ENCODE measurements at places on chromosomes 1 and 21. TPM values are rescaled to one million over a fixed set of nuclear protein-coding genes. Genes with fewer than 3 reads are reported as not detected.

DNA sequence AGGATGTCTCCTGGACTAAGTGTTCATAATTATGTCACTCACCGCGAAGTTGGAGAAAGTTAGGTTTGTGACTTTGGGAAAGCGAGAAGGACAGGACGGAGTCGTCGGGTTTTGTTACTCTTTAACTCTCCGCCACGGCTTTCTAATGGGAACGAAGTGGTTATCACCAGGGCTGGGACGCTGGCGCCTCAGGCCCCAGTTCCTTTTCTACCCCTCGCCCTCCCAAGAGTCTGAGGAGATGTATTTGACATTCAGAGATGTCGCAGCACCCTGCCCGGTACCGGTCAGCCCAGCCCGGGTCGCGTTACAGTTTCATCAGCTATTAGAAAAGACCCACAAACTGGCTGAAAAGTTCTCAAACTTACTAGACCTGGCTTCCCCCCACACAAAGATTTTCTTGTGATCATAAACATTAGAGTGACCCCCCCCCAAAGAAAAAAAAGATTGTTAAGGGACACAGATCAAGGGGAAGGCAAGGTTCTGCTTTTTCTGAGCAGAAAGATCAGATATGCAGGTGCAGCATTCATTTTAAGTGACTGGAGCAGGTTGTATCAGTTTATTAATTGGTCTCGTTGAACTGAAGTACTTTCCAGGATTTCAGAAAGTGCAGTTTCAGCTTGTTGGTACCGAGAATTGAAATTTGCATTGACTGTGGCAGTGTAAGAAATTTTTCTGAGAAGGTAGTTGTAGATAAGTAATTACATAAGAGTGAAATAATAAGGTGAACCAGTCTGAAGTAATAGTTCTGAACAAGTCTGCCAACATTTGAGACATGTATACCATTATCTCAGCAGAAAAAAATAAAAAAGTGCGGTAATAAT lies 859 bp upstream of the ZBTB18 start:
- no peak for DNase-seq

- DNase-seq = no peak
These were observed 77.5 kb downstream of the KCND3 start for GRCh38 chr1:111911776-111912515.

DNA sequence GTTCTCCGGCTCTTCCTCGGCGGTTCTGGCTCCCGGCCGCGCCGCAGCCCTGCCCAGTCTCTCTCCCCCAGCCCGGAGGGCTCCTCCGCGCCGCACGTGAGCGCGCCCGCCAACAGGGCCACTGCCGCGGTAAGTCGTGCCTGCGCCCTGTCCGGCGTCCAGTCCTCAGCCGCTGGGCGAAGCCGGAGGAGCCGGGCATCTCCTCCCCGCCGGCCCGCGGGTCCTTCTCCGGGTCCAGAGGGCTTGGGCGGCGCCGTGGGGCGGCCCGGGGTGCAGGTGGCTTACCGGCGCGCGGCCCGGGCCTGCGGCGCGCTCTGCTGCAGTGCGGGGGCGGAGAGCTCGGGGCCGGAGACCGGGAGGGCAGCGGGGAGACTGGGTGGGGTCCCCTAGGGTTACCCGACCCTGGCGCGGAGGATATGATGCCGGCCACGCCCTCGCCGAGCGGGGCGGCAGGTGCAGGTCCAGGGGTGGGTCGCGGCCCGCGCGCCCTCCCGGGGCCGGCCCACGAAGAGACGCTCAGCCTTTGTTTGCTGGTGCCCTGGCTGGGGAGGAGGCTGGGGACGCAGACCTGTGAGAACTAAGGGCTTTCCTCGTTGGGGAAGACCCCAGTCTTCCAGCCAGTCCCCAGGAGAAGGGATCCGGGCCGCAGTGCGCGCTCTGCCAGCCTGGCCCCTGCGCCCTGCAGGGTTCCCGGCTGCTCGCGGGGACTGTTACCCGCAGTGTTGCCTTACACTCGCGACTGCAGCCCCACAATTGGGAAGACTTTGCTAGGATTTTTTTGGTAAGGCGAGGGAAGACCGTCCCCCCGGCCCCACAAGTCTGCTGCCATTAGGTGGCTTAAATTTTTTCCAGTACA lies at the start of gene DOP1B:
TSS of gene DOP1B (plus strand) at position 10 of the 856 bp plus-strand sequence. CDS start 7,910 bp downstream, outside the sequence.
- no peak for DNase-seq

- DNase-seq = no peak
These were observed 3.2 kb downstream of the COL16A1 start for GRCh38 chr1:31700468-31701090.

Gene STRIP1
- total RNA-seq = 35.5 TPM

Gene IFI44L
- not detected for total RNA-seq

DNA sequence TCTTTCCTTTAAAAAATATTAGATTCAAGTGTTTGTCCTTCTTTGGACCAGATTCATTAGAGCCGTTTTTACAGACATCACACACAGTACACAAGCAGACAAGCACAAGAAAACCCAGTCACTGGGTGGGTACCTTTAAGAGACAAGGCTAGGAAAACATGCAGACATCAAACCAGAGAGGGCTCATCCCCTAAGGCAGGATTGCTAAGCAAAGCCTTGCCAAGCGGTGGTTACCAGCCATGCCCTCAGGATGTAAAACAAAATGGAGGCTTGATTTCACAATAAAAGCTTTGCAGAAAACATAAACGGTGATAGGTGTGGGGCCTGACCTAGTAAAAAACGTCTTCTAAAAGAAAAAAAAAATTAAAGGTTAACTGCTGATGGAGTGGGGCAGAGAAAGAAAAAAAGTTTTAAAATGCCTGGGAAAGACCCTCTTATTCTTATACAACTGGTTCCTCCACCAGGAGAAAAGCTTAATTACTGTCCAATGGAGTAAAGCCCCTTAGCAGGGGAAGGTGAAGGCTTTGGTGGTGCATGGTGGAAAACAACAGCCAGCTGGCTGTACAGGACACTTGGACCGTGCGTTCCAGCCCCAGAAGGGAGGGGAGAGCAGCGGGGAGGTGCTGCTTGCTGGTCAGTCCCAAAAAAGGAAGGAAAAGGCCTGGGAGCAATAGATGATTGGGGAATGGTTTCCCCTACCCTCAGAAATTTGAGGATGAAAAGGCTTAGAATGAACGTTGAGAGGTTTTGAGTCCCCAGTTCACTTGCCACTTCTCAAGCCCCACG lies 30.4 kb upstream of the FMO1 start:
- no peak for DNase-seq

Gene TMPRSS15
- total RNA-seq = 0.58 TPM

Gene PDPN
- not detected for total RNA-seq

Gene LDLRAD1
- total RNA-seq = not detected

Gene FMOD
- total RNA-seq = 0.16 TPM

Gene C4BPA
- total RNA-seq = not detected

Gene RGL1
- total RNA-seq = 5.9 TPM

DNA sequence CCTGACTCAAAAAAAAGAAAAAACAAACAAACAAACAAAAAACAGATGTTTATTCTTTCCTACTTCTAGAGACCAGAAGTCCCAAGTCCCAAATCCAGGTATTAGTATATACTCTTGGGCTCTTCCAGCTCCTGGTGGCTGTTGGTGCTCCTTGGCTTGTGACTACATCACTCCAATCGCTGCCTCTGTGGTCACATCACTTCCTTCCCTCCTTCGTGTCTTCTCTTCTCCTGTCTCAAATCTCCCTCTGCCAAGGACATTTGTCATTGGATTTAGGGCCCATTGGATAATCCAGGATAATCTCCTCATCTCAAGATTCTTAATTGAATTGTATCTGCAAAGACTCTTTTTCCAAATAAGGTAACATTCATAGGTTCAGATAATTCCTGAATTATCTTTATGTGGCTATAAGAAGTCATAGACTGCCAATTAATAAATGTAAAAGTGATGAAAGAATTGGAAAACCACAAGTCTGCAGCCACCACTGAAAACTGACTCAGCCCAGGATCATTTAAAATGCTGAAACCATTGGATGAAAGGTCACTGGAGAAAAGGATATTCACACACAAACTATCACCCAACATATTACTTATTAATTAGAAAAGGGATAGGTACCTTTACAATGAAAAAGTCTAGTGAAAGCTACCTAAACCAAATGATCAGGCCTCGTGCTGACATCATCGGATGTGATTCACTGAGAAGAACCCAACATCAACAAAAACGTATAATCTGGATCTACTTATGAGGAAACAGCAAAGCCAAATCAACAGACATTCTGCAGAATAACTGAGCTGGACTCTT lies 67.1 kb downstream of the ZNF281 start:
- DNase-seq = no peak
